ENCODE measurements at places on chromosomes 2 and 18.

- DNase-seq = no peak
Observed at GRCh38 chr18:49999128-49999527, 185.8 kb upstream of the ACAA2 start.

DNA sequence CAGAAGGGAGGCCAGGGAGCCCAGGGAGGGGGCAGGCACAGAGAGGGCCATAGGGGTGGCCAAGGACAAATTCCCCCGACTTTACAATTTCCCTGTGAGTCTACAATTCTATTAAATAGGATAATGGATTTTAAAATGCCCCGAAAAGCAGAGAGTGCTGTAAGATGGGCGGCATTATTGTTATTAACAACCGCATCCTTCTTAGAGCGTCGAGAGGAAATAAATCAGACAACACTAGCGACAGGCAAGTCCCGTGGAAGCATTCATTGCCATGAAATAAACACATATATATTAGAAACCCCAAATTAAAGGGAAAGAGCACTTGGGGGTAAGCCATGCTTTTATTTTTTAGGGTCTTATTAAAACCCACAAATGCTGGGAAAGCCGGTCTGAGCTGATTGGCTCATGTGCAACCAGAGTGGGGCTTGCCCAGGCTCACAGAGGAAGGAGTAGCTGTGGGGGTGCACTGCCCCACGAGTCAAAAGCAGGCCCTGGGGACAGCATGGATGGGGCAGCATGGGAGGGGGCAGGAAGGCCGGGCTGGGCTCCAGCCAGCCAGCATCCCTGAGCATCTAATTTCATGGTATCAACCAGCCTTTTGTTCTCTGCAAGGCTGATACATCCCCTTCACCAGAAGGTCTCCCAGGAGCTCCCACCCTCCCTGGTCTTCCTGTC lies 187.1 kb downstream of the CELF4 start:
- DNase-seq = no peak

DNA sequence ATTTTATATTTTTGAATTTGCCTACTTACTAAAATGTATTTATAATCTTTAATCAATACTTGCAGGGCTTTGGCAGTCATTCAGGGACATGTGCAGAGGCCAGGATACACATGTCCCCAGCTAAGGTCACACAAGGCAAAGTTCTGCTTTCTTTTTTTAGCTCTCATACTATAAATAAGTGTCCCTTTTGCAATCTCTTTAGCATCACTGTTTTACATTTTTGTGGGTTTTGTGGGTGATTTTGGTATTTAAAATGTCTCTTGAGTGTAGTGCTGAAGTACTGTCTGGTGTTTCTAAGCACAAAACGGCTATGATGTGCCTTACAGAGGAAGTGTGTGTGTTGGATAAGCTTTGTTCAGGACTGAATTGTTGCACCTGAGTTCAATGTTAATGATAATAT lies 309.0 kb upstream of the GULP1 start:
- no peak for DNase-seq

DNA sequence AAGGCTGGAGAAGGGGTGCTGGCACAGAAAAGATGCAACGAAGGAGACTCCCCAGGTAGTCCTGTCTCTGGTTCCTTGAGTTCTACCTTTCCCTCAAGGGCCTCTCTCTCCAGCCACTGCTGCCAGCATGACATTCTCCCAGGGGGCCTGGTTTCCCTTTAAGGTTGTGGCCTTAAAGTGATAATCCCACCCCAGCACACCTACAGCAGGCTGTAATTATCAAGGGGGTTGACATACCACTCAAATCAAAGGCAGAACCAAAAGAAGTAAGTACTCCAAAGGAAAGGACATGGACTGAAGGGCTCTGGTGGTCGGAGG lies 127.4 kb upstream of the MSH6 start:
- DNase-seq = no peak

DNA sequence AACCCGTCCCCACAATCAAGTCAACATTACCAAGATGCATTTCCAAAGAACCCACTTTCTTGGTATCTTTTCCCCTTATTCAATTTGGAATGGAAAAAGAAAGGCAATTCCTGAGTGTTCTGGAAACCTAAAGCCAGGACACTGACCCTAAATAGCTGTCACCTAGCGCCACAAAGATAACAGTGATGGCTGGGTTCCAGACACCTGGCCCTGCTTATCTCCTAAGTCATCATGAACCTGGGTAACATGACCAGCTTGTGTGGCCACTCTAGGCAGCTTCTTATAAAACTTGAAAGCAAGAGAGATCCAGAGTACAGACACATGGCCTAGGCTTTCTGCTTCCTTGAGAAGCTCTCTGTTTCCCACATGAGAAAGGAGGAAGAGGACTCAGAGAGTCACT lies 95.4 kb downstream of the BOD1L2 start:
- no peak for DNase-seq

GRCh38 chr18:8699948-8700347 lies 5.4 kb upstream of the MTCL1 start:
- no peak for DNase-seq

DNA sequence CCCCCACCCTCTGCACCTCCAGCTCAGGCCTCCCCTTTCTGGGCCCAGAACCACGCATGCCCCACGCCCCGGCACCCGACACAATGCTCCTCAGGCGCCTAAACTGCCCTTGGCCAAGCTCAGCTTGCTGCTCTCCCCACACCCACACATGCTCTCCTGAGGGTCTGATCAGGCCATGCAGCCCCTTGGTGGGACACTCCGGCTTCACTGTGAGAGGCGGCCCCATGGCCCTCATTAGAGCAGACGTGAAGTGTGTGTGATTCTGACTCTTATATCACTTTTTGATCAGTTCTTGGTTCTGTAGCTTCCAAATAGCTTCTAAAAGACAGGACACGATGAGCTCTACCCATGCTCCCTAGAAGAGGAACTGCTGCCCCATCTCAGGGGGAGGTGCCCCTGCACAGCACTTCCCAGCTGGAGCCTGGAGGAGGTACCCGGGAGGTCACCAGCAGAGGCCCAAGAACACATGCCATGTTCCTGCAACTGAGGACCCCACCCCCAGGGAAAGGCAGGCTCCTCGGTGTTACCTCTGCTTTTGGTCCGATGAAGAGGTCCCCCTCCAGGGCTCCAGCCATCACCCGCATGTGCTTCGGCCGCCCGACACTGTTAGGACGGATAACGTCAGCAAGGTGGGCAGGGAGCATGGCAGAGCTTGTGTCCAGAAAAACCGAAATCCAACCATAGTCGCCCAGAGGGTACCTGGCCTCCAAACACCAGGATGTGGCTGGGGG lies 3.6 kb downstream of the ACTR1B start:
- no peak for DNase-seq

GRCh38 chr2:128359841-128360240 lies 41.2 kb upstream of the HS6ST1 start:
- DNase-seq = no peak

Data from stimulated activated CD8-positive, alpha-beta memory T cell treated with anti-CD3 and anti-CD28 coated beads, Interleukin-2, amount 100 ng/mL, for 1 hour (primary cell).